ENCODE measurements at places on chromosomes 1 and 21. TPM values are rescaled to one million over a fixed set of nuclear protein-coding genes. Genes with fewer than 3 reads are reported as not detected.

Gene AKR7A3
- total RNA-seq, result 7.9 TPM

Gene SLAMF9
- total RNA-seq, result not detected

Gene NUDT4B
- 47.5 TPM for total RNA-seq

Gene PSMB2
- total RNA-seq, result 26.7 TPM

Gene PPIAL4G
- 0.15 TPM for total RNA-seq

Gene SDC3
- 16.5 TPM for total RNA-seq

Gene MYOG
- total RNA-seq, result not detected

Gene SASS6
- 7.2 TPM for total RNA-seq

Gene KRTAP10-6
- total RNA-seq, result not detected

Gene UMODL1
- total RNA-seq, result not detected

Gene CYP2J2
- 8.3 TPM for total RNA-seq

Gene USH2A
- not detected for total RNA-seq

Gene UBE2U
- total RNA-seq, result not detected

Gene FAM72D
- not detected for total RNA-seq

Gene PLEKHO1
- total RNA-seq, result 27.5 TPM

Gene MRPL55
- total RNA-seq, result 102 TPM

Gene IKBKE
- 4.9 TPM for total RNA-seq

Gene BROX
- total RNA-seq, result 38.3 TPM

Gene NBL1
- 111 TPM for total RNA-seq

Gene ALG14
- total RNA-seq, result 1.2 TPM

Gene CFHR4
- total RNA-seq, result not detected

Gene PCAT6
- total RNA-seq, result 1.8 TPM

Gene ALPL
- 17.4 TPM for total RNA-seq

Gene SLFNL1
- 0.66 TPM for total RNA-seq

Gene TRPM2
- 4.3 TPM for total RNA-seq

Gene IL10
- total RNA-seq, result 4.3 TPM

Gene SPATA1
- total RNA-seq, result 1.0 TPM

Gene PRXL2B
- total RNA-seq, result 15.8 TPM

Gene CFAP141
- total RNA-seq, result not detected

Gene C8A
- not detected for total RNA-seq

Gene PGLYRP3
- not detected for total RNA-seq

Gene ELF3
- 367 TPM for total RNA-seq

Gene WNT2B
- 2.9 TPM for total RNA-seq

Gene ASTN1
- total RNA-seq, result 1.5 TPM

Gene FAF1
- 42.0 TPM for total RNA-seq

Gene GJB4
- total RNA-seq, result 0.15 TPM

Gene OR10Z1
- not detected for total RNA-seq

Gene ZNF695
- total RNA-seq, result not detected

Gene LIPI
- total RNA-seq, result not detected

Gene LHX8
- total RNA-seq, result not detected

Gene CD52
- total RNA-seq, result 12.3 TPM

Gene OLFML2B
- total RNA-seq, result 5.2 TPM

Gene NOS1AP
- 2.2 TPM for total RNA-seq

Gene PLPP3
- 122 TPM for total RNA-seq

Gene NLRP3
- total RNA-seq, result 0.66 TPM

Gene S100A8
- total RNA-seq, result 26.5 TPM

Gene LYPD8
- total RNA-seq, result not detected

Gene PIK3R3
- 17.9 TPM for total RNA-seq

Gene ZNF593OS
- not detected for total RNA-seq

Gene LMX1A
- total RNA-seq, result not detected

Gene HRNR
- not detected for total RNA-seq

Gene ZBTB8OS
- total RNA-seq, result 19.5 TPM

Gene TRIM58
- total RNA-seq, result 4.6 TPM

Gene CFAP107
- total RNA-seq, result not detected

Gene RSPO1
- 8.9 TPM for total RNA-seq

Data from breast epithelium (tissue), 4 donors.